ENCODE measurements at places on chromosomes 2 and 18.

GRCh38 chr2:118055512-118056164 lies 32.6 kb upstream of the INSIG2 start:
- no peak for ATAC-seq

DNA sequence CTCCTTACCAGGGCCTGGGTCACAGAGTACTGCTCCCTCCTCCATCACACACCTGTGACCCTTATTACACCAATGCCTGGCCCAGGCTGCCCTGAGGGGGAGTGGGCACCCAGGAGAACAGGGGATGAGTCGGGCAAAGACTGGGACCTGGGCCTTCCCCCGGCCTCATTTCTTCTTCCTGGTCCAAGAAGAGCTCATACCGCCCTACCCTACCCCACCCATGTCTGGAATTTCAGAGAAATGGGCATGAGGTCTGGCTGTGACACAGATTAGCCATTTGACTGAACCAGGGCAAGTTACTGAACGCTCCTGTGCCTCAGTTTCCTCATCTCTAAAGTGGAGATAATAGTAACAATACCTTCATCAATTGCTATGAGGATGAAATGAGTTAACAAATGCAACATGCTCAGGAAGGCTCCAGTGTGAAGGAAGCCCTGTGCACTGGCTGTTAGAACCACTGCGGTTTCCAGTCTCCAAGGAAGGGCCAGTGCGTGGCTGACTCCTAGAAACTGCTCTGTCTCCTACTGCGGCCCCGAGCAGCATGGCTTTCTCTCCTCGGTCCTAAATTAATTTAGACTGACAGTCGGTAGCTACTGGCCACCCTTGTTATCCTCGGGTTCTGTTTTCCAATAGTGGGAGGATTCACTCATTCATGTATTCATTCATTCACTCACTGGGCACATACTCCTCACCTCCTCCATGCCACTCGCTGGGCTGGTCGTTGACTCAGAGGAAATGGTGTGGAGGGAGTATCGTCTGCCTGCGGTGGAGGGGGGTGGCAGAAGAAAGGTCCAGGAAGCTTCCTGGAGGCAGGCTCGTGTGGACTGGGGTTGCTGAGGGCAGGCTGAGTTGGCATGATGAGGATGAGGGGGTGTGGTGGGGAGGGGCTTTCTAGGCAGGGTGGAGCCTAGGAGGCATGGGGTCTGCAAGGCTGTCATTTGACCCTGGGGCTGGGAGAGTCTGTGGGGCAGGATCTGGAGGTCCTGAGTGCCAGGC lies 175.6 kb downstream of the GLI2 start:
- ATAC-seq = no peak

GRCh38 chr2:45134014-45134413 lies 124.8 kb upstream of the SIX2 start:
- no peak for ATAC-seq

- no peak for ATAC-seq
Measured at GRCh38 chr18:13604786-13605185, 121.6 kb downstream of the FAM210A start.

DNA sequence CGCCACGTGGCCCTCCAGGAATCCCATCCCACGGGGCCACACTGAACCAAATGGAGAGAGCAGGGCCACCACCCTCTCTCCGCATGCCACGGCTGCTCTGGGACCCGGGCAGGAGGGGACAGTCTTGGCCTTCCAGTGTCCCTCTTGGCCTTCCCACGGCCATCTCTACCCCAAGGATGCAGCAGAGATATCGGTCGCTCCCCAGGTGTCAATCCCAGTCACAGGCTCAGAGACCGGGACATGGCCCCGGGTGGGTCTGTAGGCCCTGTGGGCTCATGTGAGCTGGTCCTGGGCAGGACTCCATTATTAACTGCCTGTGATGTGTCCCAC lies 15.3 kb downstream of the CAPN10 start:
- no peak for ATAC-seq

DNA sequence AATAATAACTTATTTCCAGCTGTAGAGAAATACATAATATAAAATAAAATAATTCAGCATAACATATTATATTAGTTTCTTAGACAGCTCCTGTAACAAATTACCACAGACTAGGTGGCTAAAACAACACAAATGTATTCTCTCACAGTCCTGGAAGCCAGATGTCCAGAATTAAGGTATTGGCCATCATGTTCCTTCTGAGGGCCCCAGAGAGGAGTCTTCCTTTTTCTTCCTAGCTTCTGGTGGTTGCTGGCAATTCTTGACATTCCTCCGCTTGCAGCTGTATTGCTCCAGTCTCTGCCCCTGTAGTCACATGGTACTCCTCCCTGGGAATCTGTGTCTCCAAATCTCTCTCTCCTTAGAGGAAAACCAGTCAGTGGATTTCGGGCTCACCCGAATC lies 146.8 kb downstream of the RBM43 start:
- no peak for ATAC-seq

DNA sequence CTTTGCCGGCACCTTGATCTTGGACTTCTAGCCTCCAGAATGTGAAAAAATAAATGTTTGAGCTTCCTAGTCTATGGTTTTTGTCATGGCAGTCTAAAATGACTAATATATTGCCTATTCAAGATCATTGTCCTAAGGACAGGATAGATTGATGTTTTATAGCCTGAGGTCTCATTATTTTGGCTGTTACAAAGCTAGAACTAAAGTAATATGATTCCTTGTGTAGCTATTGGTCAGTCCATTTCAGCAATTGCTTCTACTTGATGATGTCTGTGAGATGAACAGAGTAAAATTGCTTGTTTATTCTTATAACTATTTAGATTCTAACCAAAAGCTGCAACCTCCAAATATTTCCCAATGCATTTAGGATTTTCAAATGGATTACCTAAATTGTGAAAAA lies 145.0 kb downstream of the HRH4 start:
- no peak for ATAC-seq

DNA sequence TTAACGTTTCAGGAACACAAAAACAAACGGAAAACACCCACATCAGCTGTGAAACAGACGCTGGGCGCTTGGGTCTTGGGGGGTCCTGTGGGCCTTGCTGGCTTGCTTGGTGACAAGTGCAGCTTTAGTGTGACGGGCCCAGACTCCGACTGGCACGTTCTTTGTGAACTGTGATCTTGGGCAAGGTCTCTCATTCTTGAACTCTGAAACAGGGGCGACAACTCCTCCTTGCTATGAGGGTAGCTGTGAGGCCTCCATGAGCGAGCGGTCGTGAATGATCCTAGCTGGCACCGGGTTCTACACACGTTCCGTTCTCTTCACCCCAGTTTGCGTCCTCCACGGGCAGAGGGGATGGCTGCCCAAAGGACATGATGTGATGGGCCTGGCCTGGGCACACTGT lies 8.7 kb upstream of the COLEC11 start:
- no peak for ATAC-seq

GRCh38 chr18:9535430-9535991 lies 60.2 kb downstream of the RALBP1 start:
- peak; percentile 95 for ATAC-seq

All from SK-N-SH treated with all-trans-retinoic acid at 6 μM for 48 hours (cell line).